ENCODE measurements at places on chromosomes 13 and 19.

DNA sequence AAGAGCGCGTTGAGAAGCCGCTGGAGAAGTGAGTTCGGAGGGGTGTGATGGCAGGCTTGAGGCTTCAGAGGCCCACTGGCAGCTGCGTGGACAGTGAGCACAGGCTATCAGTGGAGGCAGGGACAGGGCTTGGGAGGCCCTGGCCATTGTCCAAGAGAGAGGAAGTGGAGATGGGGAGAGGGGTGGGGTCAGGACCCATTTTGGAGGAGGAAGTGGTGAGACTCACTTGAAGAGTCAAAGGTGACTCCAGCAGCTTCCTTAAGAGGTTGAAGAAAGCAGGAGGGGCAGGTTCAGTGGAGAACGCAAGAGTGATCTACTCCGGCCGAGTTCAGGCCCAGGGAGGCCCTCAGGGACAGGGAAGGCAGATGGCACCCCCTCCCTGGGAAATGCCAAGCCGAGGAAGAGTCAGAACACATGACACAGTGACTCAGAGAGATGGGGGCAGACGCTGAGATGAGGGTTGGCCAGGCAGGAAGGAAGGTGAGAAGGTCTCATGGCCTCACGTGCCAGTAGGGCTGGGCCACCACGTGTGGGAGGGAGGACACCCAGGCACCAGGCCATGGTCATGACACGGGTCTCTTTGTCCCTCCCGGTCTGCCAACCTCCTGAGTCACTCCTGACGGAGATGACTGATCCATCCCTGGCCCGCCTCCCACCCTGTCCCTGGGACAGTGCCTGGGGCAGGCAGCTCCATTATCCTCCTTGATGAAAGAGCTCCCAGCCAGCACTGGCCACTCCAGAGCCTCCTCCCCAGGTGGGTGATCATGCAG, 10.1 kb upstream of the CD22 start:
- DNase-seq: no peak

GRCh38 chr13:109500146-109500773, 286.1 kb downstream of the IRS2 start:
- DNase-seq: no peak

DNA sequence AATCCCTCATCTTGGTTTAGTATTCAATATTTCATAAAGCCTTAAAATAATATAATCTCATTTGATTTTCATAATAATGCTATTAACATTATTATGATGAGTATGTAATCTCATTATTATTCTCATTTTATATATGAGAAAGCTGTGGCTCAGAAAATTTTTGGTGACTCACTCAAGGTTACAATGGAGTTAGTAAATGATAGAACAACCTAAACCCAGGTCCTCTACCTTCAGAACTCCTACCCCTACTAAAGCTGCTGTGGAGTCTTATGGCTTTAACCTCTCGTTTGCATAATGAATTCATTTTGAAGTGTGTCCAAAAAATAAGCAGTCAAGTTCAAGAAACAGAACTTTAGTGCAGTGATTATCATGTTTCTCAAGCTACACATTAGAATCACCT, 226.3 kb downstream of the TBC1D4 start:
- no peak for DNase-seq

DNA sequence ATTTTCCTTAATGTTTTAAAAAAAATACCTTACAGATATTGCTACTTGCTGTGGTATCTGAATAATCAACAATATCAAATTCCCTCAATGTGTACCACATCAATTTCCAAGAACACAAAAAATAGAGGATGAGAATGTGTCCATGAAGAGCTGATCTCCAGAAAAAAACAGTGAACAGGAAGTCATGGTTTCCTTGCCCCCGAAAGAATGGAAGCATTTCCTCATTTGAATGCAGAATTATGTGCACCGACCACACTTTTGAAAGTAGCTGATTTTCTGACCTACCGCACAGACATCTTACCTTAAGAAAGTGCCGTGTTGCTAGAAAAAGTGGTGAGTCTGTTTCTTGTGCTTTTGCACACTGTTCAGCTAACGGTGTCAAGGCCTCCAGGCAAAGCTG, 13.4 kb upstream of the EEF1AKMT1 start:
- DNase-seq: no peak

GRCh38 chr13:101706651-101707050, 254.2 kb downstream of the ITGBL1 start:
- peak; percentile 79 for DNase-seq

DNA sequence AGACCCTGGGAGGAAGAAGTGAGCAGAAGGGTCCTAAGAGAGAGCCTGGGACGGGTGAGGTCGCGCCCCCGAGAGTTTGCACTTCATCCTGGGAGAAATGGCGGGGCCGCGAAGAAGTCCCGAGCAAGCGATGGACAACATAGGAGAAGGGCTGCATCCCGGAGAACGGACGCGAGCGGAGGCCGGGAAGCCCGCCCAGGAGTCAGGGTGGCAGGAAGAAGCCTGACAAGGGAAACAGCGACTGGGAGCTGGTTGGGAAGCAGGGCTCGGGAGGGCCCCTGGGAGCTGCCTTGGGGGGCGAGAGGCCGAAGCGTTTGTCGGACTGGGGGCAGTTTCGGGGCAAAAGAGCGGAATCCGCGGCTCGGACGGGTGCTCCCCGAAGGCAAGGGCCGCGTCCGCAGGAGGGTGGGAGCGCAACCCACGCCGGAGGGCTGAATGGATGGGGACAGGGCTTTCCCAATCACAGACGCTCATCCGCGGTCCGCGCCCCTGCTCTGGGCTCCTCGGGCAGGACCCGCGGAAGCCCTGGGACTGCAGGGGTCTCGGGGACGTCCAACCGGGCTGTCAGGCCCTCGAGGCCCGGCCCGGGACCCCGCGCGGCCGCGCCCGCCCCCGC, 469 bp downstream of the ABHD17A start:
- DNase-seq: no peak

DNA sequence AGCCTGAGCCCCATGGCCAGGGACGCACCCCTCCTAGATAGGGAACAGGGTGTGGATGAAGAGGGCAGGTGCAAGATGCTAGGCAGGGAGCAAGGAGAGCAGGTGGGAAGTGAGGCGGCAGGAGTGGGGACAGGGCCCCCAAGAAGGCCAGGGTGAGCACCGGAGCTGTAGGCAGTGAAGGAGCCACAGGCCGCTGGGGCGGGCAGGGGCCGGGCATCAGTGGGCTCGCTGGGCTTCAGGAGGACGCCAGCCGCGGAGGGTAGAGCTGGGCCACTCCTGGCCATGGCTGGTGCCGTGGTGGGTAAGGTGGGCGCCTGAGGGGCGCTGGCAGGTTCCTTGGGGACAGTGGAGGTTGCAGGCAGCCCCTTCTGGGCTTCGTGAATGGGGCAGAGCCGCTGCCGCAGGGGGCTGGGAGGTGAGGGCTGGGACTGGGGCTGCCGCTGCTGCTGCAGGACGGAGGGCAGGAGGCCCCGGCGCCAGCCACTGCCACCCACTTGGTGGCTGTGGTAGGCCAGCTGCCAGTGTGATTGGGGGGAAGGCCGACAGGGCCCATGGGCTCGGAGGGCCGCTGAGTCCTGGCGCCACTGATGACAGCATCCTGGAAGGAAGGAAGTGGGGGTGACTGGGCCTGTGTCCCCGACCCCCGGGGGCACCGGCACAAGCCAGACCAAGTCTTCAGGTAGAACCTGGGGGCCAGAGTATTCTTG, 2.1 kb downstream of the NKPD1 start:
- DNase-seq: no peak

DNA sequence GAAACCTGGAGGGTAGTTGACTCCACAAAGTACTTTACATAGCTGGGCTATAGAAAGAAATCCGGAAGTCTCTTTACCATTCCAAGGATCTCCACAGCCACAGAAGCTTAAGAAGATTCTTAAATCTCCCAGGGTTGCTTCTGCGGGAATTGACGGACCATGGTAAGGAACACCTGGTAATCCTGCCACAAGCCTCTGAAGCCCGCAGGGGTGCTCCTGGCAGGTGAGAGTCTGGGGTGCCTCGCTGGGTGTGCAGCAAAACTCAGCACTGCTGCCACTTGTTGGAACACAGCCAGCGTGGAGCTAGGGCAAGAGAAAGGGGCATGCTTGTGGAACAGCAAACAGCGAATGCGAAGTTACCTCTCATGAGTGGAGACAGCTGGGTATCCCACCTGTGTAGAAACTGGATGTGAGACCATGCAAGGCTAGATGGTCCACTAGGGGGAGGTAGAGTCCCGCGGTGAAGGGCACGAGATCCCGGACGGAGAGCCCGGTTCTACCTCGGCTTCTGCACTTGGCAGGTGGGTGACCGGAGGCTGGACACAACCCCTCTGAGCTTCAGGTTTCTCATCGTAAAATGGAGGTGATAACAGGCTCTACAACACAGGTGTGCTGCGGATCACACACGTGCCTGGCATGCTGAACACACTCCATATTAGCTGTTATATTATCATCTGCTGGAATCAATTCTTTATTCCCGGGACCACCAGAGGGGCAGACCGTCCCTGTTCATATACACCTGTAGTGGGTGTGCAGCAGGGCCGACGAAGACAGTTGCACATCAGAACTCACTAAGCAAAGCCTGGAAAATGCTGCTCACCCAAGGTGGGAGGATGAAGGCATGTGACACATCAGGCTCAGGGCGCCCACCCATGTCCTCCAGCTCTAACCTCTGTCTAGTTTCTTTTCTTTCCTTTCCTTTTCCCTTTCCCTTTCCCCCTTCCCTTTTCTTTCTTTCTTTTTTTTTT, 24.1 kb upstream of the UBAC2 start:
- no peak for DNase-seq

DNA sequence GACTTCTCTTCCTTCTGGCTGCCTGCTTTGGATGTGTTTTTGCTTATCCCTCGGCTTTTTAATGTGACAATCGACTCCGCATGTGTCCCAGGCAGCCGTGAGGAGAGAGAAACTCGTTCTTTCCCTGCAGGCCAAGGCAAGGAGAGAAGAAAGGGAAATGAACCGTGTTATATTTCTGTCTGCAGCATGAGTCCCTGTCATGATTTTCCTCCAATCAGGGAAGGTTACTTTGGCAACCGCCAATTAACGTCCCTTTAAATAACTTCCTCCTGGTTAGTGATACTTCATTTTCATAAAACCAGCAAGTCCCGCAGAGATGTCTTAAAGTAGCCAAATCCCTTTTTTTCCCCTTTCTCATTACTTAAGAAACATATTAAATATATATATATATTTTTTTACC, 42.6 kb downstream of the RFC3 start:
- no peak for DNase-seq

DNA sequence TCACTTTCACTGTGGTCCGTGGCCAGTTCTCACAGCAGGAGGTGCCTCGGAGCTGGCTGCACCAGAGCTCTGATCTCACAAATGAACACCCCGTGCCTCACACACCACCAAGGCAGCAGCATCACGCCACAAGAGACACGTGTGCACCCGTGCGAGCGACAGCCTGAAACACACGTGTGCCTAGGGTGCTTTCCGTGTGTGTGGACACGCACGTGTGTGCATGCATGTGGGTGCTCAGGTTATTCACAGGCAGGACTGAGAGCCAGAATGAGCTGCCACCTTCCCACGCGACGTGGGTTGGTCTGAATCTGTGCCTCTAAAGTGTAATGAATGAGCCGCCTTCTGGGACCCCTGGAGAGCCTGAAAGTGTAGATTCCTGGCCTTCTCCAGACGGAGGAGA, 67.6 kb upstream of the C13orf46 start:
- no peak for DNase-seq

Data from NCI-H446 treated with DMSO at 0.1 percent for 48 hours (cell line).